Mucosa of gallbladder (tissue), 1 donor: ENCODE measurements at places on chromosomes 12 and 14. TPM values are rescaled to one million over a fixed set of nuclear protein-coding genes. Genes with fewer than 3 reads are reported as not detected.

TEAD4 gene
- 5.1 TPM for total RNA-seq

SAMD15 gene
- total RNA-seq: 3.5 TPM

KERA gene
- not detected for total RNA-seq

POMT2 gene
- 36.5 TPM for total RNA-seq

GPR84 gene
- 1.8 TPM for total RNA-seq
